ENCODE measurements at places on chromosomes 11 and 22.

DNA sequence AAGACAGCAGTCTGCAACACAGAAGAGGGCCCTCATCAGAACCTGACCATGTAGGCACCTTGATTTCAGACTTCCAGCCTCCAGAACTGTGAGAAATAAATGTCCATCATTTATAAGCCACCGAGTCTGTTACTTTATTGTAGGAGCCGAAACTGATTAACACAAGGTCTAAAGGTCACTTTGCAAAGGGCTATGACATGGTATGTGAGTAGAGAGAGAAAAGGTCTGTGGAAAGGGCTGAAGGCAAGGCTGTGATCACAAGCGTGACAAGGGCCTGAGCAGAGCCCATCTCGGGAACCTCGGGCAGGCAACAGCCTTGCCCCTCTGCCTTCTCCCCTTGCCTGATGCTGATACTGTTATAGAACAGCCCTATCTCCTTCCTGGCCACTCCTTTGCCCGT is 73.4 kb upstream of the TEAD1 start:
- no peak for DNase-seq

DNA sequence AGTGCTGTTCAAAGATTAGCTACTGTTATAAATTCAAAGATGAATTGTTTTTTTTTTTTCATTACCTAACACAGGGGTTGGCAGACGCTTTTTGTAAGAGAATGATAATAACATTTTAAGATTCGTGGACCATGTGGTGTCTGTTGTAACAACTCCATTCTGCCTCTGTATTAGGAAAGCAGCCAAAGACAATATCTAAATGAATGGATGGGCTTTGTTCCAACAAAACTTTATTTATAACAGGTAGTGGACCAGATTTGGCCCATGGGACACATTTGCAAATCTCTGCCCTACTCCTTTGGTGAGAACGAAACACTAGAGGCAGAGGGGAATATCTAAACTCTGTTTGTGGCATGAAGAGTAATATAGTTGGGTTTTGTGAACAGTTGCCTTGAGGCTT is 83.6 kb upstream of the BLID start:
- no peak for DNase-seq

GRCh38 chr11:119940401-119940976 is 197.4 kb downstream of the TRIM29 start:
- no peak for DNase-seq

DNA sequence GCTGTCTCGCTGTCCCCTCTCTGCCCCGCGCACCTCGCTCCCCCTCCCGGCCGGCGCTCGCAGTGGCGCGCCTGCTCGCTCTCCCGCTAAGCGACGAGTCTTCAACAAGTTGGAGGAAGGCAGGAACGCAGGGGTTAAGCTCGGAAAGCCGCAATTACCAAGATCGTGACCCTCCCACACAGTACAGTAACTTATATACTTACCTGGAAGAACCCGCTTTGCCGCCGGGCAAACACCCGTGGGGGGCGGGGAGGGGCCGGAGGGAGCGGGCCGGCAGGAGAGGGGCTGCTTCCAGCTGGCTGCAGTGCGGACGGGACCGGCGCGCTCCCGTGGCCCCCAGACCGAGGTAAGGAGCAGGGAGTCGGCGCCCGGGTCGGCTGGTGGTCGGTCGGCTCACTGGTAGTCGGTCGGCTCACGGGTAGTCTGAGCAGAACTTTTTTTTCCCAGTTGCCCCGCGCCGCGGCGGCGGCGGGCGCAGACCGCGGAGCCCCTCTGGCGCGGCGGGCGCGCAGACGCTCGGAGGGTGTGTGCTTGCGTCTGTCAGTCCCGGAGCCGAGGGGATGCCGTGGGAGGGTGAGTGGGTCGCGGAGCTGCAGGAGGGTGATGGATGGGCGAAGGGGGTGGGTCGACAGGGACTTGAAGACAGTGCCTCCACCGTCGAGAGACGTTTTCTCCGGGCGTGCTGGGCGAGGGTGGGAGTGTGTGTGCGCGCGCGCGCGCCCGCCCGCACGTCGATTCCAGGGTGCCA is 101.2 kb upstream of the HSD17B12 start:
- DNase-seq, result peak; percentile 46

GRCh38 chr11:44727373-44728287 is 868 bp downstream of the TSPAN18 start:
- DNase-seq, result peak; percentile 27

DNA sequence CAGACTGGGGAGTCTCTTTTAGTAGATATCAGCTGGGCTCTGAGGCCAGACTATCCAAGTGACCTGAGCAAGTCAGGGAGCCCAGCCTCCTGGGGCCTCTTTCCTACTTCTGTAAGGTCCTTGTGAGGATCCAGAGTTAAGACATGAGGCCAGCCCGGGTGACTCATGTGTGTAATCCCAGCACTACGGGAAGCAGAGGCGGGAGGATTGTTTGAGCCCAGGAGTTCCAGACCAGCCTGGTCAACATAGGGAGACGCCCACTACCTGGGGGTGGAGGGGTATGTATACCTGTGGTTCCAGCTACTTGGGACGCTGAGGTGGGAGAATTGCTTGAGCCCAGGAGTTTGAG is 36.9 kb upstream of the POLA2 start:
- no peak for DNase-seq

DNA sequence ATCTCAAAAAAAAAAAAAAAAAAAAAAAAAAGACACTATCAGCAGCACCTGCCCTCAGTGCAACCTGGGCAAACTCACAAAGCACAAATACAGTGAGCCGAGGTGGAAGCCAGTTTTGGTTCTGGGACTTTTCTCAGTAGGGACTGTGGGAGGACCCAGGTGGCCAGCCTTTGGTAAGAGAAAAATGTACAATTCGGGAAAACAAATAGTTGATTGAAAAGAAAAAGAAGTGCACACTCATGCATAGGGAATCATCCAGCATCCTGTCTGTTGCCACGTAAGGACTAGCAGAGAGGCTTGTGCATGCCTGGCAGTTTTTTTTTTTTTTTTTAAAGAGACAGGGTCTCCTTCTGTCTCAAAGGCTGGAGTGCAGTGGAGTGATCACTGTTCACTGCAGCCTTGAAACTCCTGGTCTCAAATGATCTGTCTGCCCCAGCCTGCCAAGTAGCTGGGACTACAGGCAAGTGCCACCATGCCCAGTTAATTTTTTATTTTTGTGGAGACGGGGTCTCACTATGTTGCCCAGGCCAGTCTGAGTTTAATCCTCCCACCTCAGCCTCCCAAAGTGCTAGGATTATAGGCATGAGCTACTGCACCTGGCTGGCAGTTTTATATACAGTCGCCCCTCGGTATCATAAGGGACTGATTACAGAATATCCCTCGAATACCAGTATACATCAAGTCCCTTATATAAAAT is 36.7 kb downstream of the TPST2 start:
- peak; percentile 70 for DNase-seq

DNA sequence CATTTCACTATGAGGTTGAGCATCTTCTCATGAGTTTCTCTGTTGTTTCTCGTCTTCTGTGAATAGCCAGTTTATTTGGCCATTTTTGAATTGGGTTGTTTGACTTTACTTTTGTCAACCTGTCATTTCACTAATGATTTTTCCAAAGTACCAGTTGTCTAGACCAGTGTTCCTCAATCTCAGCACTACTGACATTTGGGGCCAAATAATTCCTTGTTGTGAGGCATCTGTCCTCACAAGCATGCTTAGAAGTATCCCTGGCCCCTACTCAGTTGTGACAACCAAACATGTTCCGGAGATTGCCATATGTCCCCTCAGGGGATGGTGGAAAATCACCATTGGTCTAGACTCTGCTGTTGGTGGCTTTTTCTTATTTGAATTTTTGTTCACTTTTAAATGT is 87.7 kb upstream of the GNAZ start:
- DNase-seq, result no peak

DNA sequence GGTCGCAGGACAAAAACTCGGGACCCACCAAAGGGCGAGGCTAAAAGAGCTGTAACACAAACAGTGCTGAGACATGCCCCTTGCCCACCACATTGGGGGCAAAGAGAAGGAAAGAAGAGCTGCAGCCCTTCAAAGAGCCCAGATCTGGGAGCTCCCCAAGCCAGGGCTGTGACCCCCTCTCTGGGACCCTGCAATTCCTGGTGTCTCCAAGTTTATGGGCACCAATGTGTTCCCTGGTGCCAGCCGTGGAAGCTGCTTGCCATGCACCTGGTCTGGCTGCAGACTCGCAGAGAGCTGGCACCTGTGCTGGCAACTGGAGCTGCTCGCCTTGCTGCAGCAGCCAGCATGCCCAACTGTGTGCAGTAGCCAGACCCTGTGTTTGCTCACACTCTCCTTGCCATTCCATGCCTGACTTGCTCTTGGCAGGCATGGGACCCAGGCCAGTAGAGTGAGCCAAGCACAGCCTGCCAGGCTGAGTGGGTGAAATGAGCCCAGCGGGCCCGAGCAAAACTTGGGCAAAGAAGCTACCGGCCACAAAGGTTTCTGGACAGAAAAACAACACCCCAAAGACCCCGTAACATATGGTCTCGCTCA is 16.0 kb downstream of the RRP8 start:
- no peak for DNase-seq

GRCh38 chr22:44085743-44086270 is 61.7 kb downstream of the PARVB start:
- no peak for DNase-seq

DNA sequence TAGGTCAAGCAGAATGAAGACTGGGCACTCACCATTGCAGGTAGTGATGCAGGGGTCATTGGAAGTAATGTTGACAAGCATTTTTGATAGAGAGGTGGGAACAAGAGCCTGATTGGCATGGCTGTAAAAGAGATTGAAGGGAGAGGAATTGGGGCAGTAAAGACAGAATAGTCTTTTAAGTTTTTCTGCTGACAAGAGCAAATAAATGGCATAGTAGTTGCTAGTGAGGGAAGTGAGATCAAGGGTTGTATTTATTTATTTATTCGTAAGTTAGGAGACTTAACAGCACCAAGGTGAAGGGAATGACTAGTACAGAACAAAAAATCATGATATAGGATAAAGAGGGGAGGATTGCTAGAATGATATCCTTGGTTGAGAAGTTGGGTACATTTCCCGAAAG is 11.0 kb downstream of the SYT9 start:
- no peak for DNase-seq

- no peak for DNase-seq
Observed at GRCh38 chr11:68828957-68829356, 12.8 kb downstream of the CPT1A start.

- peak; percentile 60 for DNase-seq
Observed at GRCh38 chr11:46920755-46921154, 2.4 kb upstream of the LRP4 start.

GRCh38 chr11:104764710-104765045 is 133.6 kb downstream of the CASP12 start:
- DNase-seq, result no peak

DNA sequence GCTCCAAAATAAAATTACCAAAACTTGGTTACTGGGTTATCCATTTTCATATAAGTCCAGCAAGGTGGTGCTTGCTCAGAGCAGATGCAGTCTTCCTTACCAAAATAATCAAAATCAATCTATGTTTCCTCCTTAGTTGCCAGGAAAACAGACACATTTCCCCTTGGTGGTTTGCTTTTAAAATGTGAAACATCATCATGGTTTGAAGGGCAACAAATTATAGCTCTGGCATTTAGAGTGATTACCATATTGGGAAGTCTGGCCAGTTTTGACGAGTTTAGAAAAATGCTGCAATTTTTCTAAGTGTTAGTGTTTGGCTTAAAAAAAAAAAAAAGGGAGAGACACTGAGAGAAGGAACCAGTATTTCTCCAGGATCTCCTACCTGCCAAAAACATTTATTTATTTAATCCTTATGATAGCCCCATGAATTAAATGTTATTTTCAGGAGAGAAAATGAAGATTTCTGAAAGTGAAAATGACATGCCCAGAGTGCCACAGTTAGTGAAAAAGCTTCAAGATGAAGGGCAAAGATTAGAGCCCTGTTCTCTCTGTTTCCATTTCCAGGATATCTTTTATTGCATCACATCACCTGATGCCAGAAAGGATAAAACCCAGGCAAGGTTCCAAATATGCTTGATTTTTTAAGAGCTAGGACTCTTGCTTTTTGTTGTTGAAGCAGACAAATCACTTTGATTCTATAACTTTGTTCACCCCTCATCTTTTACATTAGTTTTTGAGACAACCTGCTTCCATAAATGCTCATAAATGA is 29.6 kb upstream of the TBCEL start:
- no peak for DNase-seq

DNA sequence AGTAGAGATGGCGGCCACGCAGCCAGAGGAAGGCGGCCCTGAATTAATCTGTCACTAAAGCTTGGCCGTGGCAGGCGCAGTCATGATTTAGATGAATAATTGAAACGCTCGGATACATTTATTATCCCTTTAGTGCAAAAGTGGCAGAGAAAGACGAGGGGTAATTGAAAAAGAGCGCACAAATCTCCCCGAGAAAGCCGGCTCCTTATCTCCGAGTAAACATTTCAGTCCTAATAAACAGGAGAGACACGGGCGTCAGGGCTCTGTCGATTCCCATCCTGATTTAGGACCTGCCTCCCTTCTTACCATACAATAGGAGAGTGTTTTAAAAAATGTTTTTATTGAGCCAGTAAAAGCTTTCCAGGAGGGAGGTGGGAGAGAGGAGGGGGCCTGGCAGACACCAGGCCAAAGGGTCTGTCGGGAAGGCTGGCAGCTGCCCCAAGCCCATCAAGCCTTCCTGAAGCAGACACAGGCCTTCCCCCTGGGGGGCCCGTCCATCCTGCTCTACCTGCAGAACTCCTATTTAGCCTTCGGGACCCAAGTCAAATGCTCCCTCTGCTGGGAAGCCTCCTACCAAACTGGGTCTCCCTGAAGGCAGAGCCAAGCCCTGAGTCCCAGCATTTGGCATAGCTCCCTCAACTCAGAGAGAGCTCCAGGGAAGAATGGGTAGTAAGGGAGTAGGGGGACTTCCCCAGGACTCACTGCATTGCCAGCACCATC is 22.8 kb downstream of the OTUB1 start:
- DNase-seq, result no peak

DNA sequence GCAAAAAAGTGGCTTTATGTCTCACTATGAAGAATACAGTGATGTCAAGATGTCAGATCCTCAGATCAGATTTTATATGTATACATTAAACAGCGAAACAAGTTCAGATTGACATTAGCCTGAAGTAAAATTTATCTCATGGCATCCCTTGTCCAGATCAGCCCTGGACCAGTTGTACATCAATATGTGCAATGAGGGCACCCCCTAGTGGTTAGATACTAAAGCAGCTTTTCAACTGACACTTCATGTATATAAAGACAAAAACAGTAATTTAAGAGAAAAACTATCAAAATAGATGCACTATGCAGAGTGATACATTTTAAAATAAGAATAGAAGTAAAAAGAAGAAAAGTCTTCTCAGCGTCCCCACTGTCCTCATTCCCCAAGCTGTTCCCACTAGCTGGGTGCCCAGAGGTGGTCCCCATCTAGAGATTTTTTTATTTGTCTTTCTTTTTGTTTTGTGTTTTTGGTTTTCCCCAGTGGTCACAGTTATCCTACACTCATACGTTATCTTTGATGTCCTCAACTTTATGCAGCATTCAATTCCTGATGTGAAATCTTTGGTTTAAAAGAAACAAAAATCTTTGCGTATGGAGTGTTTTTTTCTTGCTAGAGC is 2193.4 kb upstream of the RAG2 start:
- peak; percentile 72 for DNase-seq

GRCh38 chr11:132792341-132793140 is 739.8 kb downstream of the OPCML start:
- no peak for DNase-seq

Measured in HS-27A (cell line).